ENCODE measurements at places on chromosomes 6 and 20.

DNA sequence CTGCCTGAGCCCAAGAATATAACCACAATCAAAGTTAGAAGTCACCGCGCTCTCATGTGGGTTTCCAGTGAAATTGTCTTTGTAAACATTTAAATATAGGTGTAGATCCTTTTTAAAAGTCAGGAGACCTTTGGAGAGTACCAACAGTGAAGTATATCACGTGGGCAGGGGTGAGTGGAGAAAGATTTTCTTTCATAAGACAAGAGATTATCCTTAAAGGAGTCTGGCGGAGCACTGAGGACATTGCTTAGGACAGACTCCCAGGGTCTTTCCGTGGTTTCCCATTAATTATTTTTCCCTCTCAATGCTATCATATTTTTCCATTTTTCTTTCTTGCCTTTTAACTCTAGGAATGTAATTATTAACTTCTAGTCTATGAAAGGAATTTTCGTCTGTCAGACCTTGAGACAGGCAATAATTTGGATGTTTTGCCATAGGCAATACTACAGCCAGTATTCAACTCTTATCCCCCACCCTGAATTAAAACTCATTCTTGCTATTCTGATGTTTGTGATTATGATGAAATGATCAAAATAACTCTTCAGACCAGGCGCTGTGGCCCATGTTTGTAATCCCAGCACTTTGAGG is 31.4 kb downstream of the DCBLD1 start:
- DNase-seq: no peak

GRCh38 chr6:715709-716491 is 23.0 kb upstream of the EXOC2 start:
- no peak for DNase-seq

- no peak for DNase-seq
These were observed 20.4 kb downstream of the SNPH start for GRCh38 chr20:1286267-1287024.

- DNase-seq: no peak
These were observed 24.8 kb upstream of the FOXQ1 start for GRCh38 chr6:1287103-1287591.

Measured in stimulated activated CD4-positive, alpha-beta T cell treated with anti-CD3 and anti-CD28 coated beads, Interleukin-12 subunit alpha, Interleukin-12 subunit beta, amount 100 ng/mL, for 48 hours (primary cell).